ENCODE measurements at places on chromosomes 11 and 22.

GRCh38 chr11:13667245-13667644, 1.2 kb upstream of the FAR1 start:
- no peak for DNase-seq

DNA sequence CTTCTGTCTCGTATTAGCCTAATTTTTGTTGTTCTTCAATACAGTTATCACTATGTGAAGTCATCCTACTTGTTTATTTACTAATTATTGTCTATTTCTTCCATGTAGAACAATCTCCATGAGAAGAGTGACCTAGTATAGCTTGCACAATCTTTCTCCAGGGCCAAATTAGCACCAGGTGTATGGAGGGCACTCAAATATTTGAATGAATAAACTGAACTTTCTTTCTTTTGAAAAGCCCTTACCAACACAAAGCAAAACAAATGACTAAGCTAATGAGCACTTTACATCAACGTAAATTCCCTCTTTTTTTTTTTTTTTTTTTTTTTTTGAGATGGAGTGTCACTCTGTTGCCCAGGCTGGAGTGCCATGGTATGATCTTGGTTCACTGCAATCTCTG, 34.2 kb downstream of the ABTB2 start:
- DNase-seq, result no peak

DNA sequence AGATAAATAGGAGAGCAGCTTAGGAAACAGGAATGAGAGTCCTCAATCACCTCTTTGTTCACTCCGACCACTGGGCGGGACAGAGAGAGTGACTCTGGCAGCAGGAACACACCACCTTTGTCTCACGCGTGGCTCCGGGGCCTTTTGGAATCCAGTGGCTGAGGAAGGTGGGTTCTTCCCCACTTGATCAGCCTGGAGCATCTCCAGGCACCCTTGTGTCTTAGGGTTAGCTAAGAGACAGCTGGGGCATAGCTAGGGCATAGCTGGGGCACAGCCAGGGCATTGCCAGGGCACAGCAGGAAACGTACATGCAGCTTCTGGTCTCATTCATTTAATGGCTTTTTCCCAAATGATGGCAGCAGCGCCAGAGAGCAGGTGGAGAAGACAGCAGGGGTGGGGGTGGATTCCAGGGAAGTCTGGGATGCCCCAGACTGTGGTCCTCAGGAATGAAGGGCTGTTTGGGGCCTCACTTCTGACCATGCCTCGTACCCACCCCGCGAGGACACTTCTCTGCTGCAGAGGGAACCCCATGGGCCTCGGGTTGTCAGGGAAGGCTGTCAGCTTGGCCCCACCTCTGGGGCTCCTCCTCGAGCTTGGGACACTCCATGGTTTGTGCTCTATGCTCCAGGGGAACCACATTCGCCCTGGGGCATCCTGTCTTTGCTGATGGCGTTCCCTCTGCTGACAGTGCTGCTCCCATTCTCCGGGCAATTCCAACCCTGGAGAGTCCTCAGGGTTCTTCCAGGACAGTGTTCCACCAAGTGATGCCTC, 30.4 kb upstream of the SHANK2 start:
- no peak for DNase-seq

DNA sequence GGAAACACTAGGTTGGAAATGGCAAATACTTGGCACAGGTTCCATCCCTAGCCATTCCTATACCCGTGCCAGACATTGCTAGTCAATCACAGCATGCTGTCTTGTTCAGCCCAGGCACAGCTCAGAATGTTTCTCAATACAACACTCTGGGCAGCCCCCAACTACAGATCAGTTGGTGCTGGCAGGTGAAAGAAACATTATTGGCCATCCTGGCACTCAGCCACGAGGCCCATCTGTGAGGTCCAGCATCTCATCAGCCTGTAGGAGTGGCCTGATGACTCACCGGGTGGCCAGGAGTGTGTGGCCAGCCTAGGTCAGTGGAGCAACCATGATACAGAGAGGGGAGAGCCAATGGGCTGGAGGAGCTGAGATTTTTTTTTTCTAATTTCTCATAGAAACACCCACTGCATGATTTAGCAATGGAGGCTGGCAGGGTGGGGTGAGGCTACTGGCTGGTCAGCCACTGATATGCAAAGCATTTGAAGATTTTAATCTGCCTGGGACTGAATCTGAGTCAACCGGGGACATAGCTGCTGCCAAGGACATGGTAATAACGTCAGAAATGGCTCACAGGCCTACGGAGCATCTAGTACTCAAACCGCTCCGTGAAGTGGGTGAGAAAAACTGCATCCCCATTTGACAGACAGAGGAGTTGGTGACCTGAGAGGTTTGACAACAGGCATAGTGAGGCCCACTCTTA, 5.4 kb downstream of the MYO18B start:
- DNase-seq, result no peak

DNA sequence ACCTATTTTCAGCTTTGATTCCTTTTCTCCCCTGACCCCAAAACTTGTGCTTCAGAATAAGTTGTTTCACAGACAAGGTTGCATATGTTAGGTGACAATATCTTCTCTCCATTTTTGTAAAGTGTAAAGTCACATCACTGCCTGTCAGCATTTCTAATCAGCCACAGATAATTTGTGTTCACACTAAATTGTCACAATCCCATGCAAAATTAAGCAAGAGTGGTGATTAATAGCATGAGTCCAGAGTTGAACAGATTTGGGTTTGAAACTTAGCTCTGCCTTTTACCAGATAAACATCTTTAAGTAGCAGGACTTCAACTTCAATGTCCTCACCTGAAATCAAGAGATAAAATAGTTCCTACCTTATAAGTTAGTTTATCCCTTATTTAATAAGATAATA, 80.1 kb downstream of the MICAL2 start:
- no peak for DNase-seq

GRCh38 chr22:43890901-43891331, 897 bp downstream of the PNPLA5 start:
- DNase-seq, result no peak

DNA sequence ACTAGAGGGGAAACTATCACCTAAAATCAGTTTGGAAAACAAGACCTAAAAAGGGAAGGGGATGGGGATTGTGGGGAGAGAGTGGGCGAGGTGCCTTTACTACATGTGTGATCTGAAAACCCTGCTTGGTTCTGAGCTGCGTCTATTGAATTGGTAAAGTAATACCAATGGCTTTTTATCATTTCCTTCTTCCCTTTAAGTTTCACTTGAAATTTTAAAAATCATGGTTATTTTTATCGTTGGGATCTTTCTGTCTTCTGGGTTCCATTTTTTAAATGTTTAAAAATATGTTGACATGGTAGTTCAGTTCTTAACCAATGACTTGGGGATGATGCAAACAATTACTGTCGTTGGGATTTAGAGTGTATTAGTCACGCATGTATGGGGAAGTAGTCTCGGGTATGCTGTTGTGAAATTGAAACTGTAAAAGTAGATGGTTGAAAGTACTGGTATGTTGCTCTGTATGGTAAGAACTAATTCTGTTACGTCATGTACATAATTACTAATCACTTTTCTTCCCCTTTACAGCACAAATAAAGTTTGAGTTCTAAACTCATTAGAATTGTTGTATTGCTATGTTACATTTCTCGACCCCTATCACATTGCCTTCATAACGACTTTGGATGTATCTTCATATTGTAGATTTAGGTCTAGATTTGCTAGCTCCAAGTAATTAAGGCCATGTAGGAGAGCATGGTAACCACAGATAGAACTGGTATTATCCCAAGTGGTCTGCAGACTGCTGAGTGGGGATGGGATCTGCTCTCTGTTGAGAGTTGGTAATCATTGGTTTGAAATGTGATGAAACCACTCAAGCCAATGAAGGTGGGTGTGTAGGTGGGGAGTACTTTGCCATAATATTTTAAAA, 3.6 kb downstream of the NEAT1 start:
- DNase-seq, result no peak

- DNase-seq, result no peak
Observed at GRCh38 chr11:60855726-60856633, at the start of gene PTGDR2. PTGDR2 (minus strand) TSS chr11:60855950; CDS start chr11:60853722, 2,228 bp downstream.

DNA sequence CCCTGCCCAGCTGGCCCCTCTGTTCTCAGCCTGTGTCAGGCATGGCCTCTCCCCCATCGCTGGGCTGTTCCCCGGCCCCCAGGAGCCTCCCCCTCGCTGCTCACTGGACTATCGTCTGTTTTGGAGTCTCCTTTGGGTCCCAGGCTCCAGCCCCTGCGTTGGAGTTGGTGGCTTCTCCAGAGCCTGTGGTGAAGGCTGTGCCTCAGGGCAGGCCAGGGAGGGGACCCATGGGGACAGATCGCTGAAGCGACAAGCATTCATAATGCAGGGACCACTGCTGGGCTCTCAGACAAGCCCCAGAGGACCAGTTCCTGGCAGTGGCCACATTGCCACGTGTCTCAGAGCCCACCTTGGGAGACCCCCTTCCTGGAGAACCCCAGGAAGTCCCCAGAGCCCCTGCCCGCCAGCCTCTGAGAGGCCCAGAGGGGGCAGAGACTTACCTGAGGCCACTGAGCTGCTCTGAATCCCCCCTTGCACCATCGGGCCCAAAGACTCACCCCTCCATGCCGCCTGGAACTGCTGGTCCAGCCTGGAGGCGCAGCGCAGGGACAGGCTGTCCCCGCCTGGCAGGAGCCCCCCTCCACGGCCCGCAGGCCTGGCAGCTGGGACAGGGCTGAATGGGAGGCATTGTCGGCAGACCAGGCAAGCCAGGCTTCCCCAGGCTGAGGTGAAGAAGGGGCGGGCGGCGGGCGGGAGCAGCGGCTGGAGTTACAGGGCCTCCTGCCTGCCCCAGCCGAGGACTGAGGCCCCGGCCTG, at the start of gene CHADL:
Gene CHADL (minus strand): TSS at position 555 of the 756 bp plus-strand sequence. CDS start 50 bp downstream, at position 505.
- DNase-seq, result no peak

- DNase-seq, result no peak
Observed at GRCh38 chr22:44360668-44361381, 48.1 kb upstream of the SHISAL1 start.

- DNase-seq, result no peak
Observed at GRCh38 chr11:96905663-96906062, 515.9 kb downstream of the JRKL start.

DNA sequence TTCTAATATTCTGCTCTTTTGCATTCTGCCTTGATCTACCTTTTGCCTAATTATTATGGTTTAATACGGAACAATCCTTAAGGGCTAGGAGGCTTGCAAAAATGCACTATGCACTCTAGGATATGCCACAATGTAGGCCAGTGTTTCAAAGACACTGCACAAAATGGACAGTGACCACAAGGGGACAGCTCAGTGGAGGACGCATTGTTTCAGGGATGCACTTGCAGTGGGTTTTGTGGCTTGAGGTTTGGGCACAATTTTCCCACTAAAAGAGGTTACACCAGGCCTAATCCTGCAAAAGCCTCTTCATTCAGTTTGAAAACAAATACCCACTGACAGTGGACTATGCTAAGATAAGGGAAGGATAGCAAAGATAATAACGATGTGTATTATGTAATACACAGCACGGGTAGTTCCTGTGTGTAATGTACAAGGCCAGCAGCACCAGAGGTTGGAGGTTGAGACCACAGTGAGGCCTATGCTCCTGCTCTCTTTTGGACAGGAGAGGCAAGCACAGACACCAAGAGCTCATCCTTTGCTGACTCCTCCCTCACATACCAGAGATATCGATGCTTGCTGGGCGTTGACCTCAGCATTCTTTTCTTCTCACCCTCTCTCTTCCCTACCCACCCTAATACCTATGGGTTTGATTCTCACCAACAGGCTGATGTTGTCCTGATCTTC, 12.7 kb downstream of the MAP6 start:
- no peak for DNase-seq

GRCh38 chr11:6813656-6814055, 14.2 kb upstream of the OR6A2 start:
- no peak for DNase-seq

Data from activated CD8-positive, alpha-beta memory T cell treated with anti-CD3 and anti-CD28 coated beads for 4 hours (primary cell).